ENCODE measurements at places on chromosomes 12 and 14.

- DNase-seq: no peak
Measured at GRCh38 chr12:124403273-124403672, 108.4 kb downstream of the RFLNA start.

- DNase-seq: no peak
Measured at GRCh38 chr12:68976395-68976841, 43.4 kb upstream of the CPM start.

DNA sequence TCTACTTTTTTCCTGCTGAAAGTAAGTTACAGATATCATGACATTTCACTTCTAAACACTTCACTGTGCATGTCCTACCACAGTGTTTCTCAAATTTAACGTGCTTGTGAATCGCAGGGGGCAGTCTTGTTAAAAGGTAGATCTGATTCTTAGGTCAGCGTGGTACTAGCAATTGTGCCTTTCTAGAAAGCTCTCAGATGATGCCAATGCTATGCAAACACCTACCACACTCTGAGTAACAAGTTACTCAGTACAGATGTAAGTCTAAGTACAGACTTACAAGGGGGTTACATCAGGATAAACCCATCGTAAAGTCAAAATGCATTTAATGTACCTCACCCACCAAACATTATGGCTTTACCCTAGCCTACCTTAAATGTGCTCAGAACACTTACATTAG lies 22.4 kb downstream of the TM7SF3 start:
- no peak for DNase-seq

DNA sequence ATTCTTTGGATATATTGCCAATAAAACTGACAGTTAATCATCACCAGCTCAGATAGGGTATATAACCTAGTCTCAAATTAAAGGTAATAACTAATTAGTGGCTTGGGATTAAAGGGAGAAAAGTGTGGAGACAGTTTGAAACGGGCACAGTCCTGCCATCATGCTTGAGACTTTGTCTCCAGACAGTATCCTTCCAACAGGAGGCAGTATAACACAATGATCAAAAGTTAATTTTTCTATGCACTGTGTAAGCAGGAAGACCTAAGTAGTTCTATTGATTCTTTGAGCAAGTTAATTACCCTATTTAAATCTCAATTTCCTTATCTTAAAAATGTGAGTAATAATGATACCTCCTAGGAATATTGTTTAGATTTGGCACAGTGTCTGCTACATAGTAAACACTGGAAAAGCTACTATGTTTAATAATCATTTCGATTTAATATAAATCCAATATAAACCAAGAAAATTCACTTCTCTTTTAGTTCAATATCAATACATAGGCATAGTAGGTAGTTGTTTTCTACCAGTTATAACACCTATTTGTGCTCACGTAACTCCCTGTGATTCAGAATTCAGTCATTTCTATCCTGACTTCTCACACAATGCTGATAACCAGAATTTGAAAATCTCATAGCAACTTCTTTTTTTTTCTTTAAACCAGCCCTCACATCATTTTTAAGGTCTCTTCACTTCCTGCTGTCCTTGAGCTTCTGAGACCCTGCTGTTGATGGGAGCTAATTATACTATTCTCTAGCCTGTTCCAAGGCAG lies 53.7 kb downstream of the GALNT4 start:
- DNase-seq: no peak

DNA sequence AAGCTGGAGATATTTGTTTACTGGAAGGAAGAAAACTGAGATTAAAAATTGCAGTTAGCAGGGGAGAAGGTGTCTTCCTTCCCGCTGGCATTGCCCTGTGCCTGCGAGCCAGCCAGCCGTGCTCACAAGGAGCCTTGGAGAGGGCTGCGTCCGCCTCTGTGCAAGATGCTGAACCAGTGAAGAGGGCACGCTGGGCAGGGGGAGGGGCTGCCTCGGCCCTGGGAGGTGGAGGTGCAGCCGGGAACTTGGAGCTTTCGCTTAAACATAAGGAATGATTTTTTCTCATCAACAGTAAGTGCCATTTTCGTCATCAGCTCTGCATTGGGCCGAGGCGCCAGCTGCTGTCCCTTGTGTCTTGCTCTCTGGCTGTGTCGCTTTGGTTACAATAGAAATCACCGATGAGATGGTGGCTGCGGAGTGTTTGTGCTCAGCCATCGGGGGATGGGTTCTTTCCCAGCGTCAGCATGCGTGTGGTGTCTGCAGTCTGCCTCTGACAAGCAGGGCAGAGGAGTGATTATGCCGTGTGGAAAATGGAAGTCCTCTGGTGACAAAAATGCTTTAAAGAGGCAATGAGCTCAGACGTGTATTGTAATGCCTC lies 97.3 kb downstream of the ESR2 start:
- DNase-seq: peak; percentile 29

DNA sequence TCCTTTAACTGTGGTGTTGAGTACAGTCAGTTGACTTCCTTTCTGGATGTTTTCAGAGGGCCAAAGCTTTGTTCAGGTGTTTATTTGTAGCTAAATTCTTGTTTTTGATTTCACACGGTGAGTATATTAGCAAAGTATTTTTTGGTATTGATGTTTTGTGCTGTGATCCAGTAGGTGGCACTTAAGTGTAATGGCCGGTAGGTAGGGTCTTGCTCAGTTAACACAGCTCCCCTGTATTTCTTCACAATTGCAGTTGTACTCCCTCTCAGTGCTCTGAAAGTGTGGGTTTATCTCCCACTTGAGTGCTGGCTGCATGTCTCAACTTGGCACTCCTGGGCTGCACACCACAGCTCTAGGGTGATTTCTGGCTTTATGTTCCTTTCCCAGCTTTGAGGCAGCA lies 339.5 kb downstream of the AEBP2 start:
- no peak for DNase-seq

DNA sequence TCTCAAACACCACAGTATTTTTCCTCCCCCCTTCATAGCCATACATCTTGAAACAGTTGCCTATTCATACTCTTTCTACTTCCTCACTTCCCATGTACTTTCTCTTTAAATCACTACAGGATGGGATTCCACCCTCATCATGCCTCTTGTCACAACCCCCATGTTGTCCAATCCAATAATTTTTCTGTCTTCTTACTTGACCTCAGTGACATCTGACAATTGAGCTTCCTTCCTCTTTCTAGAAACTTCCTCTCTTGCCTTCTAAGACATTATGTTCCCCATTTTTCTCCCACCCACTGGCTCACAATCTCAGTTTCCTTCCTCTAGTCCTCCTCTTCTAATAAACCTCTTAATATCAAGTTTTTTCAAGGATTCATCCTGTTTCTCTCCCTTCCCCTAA lies 5.3 kb downstream of the C2CD5 start:
- peak; percentile 53 for DNase-seq

- no peak for DNase-seq
Measured at GRCh38 chr12:14954269-14954668, 7.1 kb downstream of the ARHGDIB start.

DNA sequence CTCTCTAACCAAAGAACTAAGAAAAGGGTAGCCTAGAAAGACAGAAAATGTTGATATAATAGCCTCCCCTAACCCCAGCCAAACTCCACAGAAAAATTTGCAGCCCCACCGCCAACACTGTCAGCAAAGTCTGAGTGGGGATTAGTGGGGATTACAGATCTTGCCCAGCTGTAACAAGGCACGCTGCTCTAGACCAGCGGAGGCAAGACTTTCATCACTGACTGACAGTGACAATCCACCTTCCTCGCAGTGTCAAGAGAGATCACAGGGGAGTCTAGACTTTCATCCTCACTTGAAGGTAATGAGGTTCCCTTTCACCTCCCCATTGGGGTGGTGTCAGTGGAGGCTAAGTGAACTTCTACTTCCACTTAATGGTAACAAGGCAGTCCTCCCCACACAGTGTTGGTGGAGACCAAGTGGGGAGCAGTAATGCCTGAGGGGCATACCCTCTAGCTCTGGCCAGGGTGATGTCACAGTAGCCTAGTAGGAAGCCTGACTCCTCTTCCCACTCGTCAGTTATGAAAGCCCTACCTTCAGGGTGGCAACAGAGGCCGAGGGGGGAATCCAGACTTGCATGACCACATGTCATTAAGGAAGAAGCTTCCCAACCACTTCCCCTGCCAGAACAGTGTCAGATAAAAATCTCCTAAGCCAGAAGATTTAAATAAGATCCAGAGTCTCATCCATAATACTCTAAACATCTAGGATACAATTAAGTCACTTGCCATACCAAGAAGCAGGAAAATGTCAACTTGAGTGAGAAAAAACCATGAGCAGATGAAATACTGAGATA lies 91.7 kb upstream of the RASSF8 start:
- no peak for DNase-seq

Measured in hematopoietic multipotent progenitor cell (in vitro differentiated cells).